GM04503 (cell line): ENCODE measurements at places on chromosomes 6 and 20.

GRCh38 chr6:19382676-19383075 lies 454.5 kb upstream of the ID4 start:
- no peak for DNase-seq

- no peak for DNase-seq
Measured at GRCh38 chr6:117495425-117495824, 13.0 kb downstream of the DCBLD1 start.

- DNase-seq: no peak
Measured at GRCh38 chr6:68007717-68008116, 627.4 kb upstream of the ADGRB3 start.

- DNase-seq: no peak
Measured at GRCh38 chr6:99092461-99092860, 144.7 kb upstream of the FBXL4 start.

GRCh38 chr6:7254980-7255835 lies 57.8 kb downstream of the SSR1 start:
- DNase-seq: no peak

DNA sequence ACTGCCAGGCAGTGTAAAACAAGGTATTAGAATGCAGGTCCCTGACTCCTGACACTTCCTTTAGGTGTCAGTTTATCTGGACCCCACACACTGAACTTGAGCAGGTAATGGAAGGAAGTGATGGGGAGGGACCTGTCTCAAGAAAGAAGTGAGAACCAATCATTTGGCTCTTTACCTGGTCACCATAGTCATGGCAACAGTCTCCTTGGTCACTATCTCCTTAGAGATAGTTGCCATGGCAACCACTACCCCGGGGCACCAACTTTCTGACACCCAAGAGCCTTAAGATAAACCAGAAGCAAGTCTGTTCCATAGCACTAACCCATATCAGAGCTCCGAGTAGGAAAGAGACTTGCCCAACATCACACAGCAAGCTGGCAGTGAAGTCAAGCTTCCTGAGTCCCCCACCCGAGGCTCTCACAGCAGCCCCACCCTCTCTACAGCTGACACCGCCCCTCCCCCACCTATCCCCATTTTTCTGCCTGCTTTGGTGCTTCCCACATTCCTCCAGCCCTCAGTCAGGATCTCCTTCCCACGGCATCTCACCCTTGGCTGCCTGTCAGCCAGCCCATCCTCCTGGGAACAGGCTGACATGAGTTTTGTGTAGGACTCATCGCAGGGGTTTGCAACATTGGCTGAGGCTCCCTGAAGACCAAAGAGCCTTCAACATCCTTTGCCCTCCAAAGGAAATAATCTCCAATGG lies 16.3 kb upstream of the HM13 start:
- peak; percentile 81 for DNase-seq

GRCh38 chr20:35527122-35527769 lies 2.2 kb downstream of the C20orf173 start:
- no peak for DNase-seq

DNA sequence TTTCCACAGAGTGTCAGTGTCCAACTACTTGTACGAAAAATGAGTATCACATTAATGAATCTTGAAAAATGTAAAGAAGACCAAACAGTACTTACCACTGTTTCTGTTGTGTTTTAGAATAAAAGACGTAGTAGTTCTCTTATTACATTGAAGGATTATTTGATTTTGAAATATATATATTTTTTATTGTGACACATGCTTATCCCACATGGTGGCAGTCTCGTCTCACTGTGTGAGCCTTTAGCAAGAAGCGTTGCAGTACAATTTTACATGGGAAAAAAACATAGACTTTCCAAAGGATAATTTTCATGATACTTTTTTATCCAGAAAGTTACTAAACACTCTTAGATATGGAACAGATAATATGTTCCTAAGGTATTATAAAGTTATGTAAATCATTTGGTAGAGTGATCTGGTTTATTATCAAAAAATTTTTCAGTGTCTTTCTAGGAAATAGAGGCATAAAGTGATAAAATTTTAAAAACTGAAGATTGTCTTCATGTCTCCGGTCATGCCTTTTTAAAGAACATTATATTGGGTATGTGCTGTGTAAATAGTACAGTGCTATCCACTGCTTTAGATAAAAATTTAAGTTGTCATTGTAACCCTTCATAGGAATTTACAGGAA lies 117.5 kb upstream of the SAMD5 start:
- no peak for DNase-seq

- no peak for DNase-seq
Measured at GRCh38 chr6:156185113-156185512, 592.1 kb upstream of the ARID1B start.

DNA sequence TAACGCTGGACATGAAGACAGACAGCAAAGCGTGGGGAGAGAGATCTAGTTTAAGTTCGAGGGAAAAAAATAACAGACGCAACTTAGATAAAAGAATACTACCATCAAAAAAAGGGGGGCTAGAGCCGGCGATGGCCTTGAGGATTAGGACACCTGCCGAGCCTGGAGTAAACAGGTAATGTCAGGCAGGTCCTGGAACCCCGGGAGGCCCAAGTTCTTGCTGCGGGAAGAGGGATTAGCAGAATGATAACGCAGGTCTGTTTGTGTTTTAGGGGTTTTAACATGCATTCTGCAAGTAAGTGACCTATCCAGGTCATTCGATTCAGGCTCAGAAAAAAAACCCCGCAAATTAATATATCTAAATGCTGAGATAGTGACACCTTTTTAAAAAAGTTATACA lies 754 bp upstream of the TMEM170B start:
- no peak for DNase-seq

DNA sequence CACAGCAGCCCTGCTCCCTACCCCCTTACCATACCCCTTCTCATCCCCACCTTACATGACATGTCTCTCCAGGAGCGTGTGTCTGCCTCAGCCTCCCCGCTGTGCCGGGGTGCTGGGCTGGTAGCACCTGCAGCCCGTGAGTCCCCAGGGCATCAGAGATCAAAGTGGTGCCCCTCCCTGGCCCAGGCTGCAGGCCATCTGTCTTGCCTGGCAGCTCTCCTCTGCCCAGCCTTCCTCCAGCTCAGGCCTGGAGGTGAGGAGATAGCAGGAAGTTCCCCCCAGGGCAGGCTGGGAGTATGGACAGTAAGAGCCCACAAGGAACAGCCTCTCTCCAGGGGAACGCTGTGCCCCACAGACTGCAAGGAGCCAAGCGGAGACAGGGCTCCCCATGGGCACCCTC lies 35.3 kb downstream of the GRM4 start:
- DNase-seq: no peak

DNA sequence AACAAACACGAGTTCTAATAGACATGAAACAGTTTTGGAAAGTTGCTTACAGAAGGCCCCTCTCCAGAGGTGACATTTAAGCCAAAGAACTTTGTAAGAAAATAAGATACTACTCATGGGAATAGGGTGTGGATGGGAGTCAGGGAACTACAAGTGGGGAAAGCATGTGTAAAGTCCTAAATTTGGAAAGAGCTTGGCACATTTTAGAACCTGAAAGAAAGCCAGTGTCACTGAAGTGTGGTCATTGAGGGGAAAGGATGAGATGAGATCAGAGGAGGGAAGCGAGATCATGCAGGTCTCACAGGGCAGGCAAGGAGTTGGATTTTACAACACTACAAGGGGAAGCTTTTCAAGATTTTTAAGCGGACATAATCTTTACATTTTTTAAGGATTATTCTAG lies 38.0 kb downstream of the VGLL2 start:
- no peak for DNase-seq

GRCh38 chr6:63245909-63246308 lies 34.6 kb downstream of the FKBP1C start:
- DNase-seq: no peak

DNA sequence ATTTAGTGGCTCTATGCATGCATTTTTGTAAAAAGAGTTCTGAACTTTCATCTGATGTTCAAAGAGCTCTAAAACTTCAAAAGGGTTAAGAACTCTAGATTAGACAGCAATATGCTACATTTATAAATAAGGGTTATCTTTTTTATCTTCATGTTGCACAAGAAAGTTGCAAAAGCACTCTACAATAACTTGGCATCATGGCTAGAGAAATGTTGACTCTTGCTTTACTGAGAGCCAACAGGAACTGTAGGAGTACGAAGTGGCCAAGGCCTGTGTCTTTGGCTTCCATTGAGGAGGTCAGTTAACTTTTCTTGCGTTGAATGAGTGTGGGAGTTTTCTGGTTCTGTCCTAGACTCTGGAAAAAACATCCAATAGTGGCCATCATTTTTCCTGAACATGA lies 516.9 kb downstream of the TFAP2B start:
- no peak for DNase-seq

DNA sequence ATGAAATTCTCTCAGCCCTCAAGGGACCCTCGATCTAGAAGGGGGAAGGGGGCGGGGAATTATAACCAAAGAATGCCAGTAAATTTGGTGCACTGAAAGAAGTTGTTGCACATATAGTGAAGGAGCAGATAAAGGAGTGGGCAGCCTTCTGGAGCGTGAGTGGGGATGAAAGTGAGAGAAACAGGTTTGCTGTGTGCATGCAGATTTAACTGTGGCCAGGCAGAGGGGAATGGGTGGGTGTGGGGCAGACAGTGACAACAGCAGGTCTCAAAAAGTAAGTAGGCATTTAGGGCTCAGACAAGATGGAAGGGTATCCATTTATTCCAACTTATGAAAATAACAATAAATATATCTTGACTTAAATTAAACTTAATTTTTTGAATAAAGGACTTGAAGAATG lies 149.1 kb downstream of the KCNQ5 start:
- no peak for DNase-seq

DNA sequence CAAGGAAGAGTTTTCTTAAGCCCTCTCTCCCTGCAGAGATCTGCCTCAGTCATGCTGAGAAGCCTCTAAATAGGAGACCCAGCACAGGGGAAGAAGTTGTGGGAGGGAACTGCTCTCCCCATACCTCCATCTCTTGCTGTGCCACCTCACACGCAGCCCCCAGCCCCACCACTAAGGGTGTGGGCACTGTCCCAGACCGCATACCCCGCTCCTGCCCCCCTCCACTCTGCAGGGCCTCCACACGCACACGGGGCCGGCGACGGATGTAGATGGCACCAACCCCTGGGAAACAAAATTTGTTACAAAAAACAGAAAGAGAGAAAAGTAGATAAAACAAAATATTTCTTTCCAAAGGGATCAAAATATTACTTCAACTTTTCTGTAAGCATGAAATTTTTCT lies 10.2 kb upstream of the CPNE1 start:
- DNase-seq: no peak

GRCh38 chr20:62214067-62214466 lies 6.0 kb downstream of the HRH3 start:
- DNase-seq: no peak

DNA sequence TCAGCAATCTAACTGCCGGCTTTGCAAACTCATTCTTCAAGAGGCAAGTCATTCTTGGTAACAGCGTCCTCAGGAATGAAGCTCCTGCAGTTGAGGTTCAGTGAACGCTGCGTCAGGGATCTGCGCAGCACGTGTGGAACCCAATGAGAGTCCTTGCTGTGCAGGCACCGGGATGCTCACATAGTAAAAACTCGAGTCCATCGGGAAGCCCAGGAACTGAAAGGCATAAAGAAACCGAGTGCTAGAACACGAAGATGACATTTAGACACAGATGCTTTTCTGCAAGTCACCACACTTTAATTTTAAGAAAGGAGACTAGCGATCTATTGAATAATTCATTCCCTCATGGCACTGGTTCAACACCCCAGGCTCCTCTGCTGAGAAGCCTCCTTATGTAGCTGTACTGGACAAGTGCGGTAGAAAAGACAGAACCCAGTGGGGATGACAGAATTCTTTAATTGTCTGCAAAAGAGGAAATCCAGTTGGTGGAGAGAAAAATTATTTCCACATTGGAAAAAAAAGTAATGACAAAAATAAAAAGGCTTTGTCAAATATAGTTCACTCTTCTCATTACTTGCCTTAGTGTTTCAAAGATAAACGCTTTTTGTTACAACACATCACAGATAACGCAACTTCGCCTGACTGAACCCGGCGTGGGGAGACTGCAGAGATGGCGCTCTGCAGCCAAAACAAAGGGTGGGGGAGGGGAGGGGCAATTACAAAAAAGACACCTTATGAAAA lies 1.9 kb upstream of the AFDN start:
- DNase-seq: peak; percentile 42

- no peak for DNase-seq
Measured at GRCh38 chr20:24135781-24136180, 147.2 kb upstream of the GGTLC1 start.

DNA sequence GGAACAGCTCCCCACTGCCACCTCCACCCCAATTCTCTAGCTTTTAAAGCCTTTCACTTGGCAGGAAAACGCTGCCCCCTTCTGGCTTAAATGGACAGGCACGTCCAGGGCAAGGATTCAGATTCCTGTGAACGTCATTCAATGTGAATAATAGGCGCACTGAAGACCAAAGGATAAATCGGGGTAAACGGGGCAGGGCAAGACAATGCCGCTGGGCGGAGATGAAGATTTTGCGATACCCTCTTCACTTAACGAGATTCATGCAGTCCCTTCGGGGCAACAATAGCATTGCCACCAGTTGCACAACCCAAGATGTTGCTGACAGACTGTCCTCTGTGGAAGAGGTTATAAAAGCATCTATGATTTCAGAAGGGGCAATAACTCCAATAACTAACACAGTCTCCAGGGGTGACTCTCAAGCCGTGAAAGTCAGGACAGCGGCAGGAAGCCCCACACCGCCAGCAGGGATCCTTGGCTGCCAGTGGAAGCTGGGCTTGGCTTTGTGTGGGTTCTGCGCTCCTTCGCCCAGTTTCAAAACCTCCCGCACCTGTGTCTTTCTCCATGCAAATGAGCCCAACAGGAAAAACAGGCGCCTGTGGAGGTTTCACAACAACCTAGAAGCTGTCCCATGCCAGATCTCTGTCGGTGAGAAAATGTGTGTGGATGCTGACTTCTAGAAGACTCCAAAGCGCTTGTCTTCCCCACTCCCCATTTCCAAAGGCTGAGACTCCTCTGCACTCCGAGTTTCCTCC lies 291.8 kb downstream of the BMP7 start:
- DNase-seq: peak; percentile 24

DNA sequence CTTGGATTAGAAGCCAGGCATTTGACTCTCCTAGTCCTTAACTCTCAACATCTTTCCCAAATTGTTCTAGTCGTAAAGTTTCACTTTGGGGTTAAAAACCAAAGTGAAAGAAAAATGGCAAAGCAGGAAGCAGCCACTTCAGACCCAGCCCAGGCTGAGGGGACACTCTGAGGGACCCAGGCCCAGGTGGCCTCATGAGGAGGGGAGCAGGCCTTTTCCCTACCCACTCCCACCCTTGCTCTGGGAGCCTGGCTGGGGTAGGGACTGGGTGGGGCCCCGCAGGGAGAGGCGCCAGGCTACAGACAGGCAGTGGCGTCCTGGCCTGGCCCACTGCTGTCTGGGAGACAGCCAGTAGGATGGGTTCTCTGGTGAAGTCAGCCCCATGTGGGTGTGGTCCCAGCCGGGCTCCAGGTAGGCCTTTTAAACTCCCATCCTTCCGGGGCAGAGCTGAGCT lies 68.7 kb upstream of the MYL9 start:
- DNase-seq: no peak

DNA sequence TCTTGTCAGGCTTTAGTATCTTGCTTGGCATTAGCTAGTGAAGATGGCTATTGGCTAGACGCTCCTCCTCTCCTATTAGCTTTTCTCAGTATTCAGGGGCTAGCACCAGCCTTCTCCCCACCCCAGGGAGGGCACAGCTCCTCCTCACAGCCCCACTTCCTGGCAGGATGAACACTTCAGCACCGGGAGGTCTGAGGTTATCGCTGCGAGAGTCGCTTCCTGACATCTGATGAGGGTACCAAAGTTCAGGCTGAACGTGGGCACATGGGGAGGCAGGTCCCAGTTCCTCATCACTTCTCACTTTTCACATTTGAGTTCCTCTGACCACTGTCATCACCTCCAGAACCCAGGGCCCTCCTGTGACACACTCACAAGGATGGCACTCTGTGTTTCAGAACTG lies 66.6 kb downstream of the LAMA4 start:
- DNase-seq: no peak
